Left lung (tissue), 14 donors: ENCODE measurements at places on chromosomes 2 and 18.
A peak's percentile ranks its signal among the peaks of the same experiment; 100 is the strongest.

GRCh38 chr18:74534981-74535649 lies 815 bp downstream of the CNDP1 start:
- no peak for DNase-seq

DNA sequence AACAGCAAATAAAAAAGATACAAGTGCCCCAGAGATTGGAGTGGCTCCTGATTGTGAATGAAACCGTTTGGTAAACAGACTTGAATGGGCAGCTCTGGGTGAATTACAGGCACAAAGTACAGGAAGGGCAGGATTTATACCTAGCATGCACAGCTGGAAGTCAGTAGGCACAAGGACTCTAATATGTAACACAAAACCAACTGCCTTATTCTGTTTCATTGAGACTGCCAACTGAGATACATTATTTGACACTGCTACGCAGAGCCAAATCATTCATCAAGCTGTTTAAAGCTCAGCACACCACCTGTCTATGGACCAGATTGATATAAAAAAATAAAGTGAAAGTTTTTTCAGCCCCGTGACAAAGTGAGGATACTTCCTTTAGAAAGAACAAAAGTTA lies 541.2 kb downstream of the NUP35 start:
- DNase-seq: no peak

GRCh38 chr2:132929786-132930185 lies 259.8 kb upstream of the LYPD1 start:
- DNase-seq: no peak

DNA sequence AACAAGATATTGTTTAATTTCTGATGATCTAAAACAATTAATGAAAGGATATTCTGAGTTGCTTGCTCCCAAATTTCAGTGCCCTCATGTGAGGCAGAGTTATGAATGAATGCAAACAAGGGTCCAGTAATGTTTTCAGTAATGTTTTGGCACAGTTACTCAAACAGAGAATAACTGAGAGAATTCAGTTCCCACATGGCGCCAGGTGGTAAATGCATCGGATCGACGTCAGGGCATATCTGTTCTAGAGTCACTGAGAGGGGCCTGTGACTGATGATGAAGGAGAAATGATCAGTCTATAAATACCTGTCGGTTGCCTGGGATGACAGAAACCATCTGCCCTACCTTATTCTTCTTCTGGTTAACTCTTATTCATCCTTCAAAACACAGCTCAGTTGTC lies 81.4 kb downstream of the KCNS3 start:
- DNase-seq: no peak

DNA sequence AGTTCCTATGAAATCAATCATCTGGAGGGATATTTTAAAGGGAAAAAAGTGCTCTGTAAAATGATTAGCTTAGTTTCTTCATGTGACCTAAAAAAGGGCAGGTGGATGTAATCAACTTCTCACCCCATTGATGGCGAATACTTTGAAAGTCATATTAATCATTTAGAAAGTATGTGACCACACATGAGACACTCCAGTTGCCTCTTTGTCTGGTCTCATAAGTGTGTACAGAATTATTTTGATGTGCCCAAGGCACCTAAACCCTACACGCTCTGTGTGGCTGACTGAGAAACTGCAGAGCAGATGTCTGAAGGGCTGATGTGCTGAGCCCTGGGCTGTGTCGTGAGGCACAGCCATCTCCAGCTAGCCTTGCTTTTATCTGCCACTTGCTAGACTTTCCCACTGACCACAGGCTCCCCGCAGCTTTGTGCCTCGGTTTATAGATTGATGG lies 26.9 kb downstream of the SGPP2 start:
- no peak for DNase-seq

- no peak for DNase-seq
Measured at GRCh38 chr18:58819051-58819450, 45.6 kb upstream of the ZNF532 start.

DNA sequence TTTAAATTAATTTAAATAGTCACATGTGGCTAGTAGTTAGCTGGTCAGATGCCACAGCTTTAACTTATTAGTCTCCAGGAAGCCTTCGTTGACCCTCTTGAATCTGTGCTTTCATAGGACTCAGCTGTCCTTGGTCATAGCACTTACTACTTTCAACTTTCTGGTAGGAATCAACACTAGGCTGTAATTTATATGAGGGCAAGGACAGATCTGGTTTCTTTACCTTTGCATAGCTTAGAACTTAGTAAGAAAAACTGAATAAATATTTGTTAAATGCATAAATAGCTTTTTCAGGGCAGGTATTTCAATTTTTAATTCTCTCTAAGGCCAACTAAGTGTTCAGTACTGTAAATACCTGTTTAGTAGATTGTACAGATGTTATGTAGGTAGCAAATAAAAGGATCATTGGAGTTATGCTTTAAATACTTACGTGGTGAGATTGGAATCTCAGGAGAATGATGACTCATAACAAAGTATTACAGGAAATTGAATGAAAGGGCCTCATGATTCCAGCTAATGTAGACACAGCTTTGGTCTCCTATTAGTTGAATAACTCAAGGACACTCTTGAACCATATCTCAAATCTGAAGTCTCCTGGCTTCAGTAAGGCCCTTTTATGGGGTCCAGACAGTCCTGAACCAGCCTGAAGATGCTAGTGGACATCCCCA lies 2.6 kb downstream of the CLIP4 start:
- no peak for DNase-seq

DNA sequence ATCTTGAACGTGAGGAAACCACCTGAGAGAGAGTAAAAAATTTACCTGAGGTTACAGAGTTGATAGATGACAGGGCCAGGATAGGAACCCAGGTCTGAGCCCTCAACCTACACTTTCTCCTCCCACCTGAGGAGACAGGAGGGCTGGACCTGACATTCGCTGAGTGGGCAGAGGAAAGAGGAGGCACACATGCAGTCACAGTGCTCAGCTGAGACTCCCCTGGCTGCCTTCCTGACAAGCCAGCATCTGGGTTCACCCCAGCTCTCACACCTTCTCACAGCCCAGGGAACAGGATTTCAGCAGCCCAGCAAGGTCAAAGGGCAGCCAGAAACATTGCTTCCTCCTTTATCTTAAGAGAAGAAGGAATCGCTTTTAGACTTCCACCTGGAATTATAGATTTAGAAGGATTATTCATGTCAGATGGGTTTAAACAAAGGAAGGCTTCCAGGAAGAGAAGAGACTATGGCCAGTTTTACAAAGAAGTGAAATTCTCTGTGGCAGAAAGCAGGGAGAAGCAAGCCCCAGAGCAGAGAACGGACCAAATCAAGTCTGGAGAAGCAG lies 18.1 kb upstream of the PKDCC start:
- no peak for DNase-seq

DNA sequence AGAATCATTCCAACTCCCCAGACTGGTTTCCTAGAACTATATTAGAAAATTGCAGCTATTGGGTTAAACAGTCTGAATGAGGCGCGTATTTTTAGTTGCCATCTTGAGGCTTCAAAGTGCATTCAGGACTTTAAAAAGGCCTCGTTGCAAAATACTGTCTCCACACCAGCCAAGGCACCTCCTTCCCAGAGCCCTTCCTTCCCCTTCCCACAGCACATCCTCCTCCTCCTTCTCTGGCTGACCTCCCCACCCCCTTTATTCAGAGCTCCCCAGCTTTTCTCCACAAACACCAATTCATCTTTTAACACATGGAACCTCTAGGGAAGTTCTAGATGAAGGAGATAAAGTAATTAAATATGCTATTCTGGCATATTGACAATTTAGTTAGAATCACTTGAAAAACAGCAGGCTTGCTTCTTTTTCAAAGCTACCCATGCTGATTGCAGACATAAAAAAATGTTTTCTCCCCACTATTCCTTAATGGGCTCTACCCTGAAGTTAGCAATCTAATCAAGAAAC lies 90.3 kb downstream of the RTP5 start:
- DNase-seq: no peak

DNA sequence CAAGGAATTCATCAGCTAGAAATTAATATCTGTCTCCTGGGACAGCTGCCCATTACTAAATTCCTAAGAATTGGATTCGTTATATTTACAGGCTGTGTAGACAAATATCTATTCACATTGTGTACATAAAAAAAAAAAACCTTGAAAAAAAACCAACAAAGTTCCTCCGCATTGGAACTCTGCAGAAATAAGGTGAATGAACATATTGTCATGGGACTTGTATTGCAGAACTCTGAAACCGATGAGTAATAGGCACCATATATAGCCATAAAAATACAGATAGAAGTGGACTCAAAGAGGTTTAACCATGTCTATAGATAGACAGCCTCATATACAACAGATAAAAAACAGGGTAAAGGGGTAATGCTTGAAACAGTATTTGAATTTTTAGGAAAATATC lies 909.9 kb upstream of the CHAC2 start:
- no peak for DNase-seq

DNA sequence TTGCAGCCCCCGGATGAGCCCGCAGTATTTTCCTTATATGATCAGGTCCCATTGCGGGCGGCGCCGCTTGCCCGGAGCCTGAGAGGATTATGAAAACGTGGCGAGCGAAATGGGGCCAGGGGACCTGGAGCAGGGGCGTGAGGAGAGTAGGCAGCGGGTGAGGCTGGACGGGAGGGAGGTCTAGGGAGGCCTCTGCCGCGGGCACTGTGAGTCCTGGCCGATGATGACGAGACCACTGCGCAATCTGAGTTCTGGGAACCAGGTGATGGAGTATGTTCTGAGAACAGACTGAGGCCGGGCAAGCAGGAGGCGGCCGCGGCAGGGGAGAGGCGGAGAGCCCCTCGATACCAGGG lies 790 bp upstream of the ACAA2 start:
- DNase-seq: peak; percentile 65

DNA sequence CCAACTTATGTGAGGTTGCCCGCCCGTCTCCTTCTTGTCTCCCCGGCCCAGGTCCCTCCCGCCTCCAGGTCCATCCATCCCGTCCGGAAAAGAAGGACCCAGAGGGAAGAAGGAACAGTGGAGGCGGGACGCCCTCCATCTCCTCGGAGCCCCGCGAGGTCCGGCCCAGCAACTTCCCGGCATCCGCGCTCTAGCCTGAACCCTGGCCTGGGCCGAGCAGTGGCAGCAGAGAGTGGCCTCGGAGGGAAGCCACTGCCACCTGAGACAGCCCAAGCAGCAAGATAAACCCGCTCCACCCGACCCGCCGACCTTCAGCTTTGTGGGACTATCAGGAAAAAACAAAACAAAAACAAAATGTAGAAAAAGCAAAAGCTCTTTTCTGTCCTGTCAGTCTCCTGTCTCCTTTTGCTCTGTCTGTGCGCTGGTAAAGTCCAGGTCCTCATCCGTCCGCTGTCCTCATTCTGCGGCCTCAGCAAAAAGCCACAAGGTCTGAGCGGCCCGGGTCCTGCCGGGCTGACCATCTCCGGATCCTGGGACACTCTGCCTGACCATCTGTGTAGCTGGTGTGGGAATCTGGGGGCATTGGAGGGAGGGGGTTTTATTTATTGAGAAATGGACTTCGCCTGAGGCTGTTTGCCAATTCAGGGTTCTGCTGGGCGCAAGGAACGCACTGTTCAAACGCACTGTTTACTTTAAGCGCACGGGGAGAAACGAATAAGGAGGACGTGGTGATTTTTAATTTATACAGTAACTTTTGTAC lies 3.1 kb downstream of the DLX1 start:
- DNase-seq: no peak

DNA sequence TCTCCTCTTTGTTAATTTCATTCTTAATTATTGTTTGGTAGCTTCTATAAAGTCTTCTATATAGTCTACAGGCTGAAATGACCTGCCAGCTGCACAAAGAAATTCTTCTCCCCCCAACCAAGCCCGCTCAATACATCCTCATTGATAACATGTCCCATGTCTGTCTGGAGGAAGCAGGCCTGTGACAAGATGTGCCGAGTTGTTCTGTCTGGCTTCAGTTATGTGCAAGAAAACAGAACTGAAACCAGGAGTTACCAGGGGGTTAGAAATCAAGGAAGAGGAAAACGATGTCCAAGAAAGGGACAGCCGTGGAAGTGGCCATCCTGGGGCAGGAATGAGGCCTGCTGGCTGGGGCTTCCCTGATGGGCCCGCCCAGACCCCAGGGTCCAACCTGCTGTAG lies 57.6 kb downstream of the MTCL1 start:
- no peak for DNase-seq

GRCh38 chr2:26522751-26523171 lies 44.8 kb upstream of the OTOF start:
- no peak for DNase-seq
